ENCODE measurements at places on chromosomes 2 and 18.

DNA sequence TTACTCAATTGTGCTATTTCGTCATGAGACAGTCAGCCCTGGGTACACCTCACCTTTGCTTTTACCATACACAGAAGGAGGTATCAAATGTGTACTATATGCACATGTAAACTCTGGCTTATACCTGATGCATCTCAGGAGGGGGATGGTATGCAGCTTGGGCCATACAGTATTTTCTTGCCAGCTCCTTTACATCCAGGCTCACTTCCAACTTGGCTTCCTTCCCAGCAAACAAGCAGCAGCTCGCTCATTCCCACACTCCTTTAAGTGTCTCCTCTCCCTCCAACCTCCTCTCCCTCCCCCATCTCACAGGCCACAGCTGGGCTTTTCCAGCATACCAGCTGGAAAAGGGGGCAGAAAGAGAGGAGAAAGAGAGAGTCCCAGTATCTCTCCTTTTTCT, 9.6 kb downstream of the MARCHF4 start:
- no peak for DNase-seq

DNA sequence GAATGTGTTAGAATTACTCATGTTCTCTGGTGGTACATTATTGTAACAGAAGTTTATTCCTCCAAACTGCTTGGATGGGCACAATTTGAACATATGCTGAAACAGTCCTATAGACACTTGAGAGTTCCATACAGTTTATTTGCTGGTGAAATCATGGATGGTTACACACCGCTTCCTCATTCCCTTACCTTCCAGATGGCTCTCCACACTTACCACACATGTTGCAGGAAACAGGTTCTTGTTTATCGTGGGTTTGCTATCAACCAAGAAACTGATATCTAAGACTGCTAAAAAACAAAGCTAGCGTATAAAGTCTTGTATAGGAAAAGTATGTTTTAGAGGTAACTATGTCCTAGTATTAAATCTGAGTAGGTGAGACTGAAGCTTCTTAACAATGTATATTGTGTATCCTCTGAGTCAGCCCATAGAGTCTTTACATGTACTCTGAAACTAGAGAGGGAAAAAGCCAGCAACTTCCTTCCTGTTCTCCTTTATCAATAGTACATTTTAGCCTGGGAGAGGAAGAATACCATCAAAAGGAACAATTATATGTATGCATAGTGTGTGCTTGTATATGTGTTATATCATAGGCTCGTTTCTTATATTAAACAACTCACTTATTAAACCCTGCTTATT, 313.1 kb downstream of the PLCL1 start:
- DNase-seq, result no peak

GRCh38 chr2:77518311-77518710, 3.9 kb downstream of the LRRTM4 start:
- DNase-seq, result no peak

DNA sequence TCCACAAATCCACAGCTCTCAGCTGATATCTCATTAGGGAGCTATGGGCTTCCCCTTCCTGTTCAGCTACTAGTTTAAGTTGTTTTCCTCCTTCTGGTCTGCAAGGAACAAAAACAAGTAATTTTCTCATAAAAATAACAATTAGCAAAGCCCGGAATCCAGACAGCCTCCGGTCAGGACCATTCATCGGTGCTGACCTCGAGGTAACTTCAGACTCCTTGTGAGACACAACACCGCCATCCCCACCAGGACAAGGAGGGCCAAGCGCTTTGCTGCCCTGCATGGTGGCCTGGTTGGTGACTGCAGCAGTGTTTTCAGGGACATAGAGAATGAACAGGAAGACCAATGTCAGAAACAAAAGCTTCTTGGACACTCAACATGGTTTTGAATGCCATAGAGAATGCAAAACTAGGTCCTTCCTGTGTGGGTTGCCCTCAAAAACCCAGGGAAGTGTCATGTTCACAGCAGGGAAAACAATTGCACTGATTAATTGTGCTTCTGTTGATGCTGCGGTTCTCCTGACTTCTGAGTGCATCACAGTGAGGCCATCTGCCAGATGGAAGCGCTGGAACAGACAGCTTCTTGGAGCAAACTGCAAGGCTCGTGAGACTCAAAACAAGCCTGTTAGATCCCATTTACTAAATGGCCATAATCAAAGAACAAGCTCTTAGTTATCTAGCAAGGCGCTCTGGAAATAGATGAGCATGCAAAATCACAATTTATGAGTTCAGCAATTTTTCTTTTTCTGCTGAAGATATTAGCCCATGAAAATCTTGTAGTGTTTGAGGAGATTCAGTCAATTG, 77.1 kb downstream of the HS1BP3 start:
- DNase-seq, result no peak

DNA sequence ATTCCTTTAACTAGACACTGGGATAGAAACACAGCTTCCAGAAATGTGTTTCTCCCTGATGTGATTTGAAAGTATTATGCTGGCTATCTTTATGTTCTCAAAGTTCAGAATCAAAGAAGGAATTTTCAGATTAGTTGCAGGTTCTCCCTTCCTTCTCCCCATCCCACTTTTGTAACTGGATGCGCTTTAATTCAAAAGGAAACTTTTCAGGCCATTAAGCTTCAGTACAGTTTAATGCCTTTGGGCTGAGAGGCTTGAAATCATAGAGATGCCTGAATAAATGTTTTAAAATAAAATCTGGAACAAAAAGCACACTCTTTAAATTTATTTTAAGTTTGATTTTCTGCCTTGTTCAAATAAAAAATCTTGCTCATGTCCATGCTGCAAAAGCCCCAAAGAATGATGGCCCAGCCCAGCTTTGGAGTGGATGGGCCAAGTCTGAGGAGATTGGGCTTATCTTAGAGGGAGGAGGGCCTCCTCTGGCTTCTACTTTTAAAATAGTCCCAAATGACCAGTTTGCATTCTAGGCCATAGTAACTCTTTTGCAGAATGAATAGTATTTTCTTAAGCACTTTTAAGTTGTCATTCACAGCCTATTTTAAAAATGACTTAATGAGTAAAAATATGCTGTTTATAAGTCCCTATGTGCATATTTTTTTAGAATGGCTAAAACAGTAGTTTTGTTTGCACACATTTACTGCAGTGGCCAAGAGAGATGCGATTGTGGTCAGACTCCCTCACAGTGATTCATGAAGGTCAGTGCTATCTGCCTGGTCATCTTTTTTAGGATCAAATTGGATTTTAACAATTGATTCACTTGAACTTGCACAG, 129.2 kb downstream of the MTX2 start:
- no peak for DNase-seq

- DNase-seq, result no peak
Observed at GRCh38 chr2:236120141-236120601, 48.0 kb downstream of the GBX2 start.
